NCI-H345 (cell line): ENCODE measurements at places on chromosomes 3 and 15.

DNA sequence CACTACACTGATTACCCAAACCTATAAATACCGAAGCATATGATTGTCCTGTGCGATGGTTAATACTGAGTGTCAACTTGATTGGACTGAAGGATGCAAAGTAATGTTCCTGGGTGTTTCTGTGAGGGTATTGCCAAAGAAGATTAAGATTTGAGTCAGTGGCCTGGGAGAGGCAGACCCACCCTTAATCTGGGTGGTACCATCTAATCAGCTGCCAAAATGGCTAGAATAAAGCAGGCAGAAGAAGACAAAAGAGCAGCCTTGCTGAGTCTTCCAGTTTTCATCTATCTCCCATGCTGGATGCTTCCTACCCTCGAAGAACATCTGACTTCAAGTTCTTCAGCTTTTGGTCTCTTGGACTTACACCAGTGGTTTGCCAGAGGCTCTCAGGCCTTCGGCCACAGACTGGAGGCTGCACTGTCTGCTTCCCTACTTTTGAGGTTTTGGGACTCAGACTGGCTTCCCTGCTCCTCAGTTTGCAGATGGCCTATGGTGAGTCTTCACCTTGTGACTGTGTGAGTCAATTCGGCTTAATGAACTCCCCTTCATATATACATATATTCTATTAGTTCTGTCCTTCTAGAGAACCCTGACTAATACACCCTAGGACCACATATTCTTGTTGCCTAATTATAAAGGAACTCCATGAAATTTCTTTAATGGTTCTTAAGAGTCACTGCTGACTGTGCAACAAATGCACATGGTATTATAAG is 31.7 kb downstream of the CSNK1G1 start:
- DNase-seq = no peak

DNA sequence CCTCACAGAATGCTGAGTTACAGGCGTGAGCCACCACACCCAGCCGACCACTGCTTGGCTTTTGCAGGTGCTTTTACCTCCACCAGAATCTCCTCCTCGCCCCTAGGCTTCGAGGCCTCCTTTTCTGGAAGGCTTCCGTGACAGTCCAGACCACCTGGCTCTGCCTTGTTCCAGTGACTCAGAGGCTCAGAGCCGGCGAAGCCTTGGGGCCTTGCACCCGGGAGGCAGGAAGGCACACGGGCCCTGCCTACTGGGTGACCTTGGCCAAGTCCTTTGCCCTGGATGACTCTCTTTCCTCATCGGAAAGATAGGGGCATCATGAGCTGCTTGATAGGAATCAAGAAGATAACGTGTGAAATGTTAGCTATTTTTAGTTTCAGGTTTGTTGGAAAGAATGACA is 31.3 kb upstream of the FURIN start:
- no peak for DNase-seq

DNA sequence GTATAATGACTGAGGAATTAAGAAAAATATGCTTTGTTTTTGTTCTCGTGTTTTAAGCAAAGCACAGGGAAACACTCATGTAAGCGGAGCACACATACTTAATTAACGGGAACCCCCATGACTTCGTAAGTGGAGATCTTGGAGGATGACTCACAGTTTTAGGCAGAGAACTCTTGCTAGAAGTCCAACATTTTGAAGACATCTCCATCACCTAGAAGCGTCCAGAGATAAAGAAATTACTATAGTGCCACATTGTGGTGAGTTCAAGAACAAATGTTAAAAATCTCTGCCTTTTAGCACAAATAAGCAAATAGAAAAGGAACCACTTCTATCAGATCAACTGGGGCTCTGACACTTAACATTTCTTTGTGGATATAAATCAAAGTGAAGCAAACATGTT is 194.1 kb upstream of the ARHGEF26 start:
- DNase-seq = no peak

DNA sequence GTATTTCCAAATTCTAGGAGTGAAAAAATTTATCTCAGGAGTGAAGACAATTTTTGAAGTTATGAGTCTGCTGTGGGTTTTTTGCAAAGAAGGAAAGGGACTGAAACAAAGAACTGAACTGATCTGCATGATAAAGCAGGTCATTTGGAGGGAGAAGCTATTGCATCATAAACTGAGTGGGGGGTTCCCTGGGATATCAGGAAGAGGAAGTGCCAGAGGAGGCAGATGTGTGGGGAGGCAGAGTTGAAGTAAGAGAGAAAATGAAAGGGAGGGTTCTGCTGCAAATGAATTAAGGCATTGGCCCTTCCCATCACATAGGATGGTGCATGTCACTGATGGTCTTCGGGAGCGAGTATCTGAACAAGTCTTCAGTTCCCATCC is 379.2 kb downstream of the VPS13C start:
- DNase-seq = no peak

- no peak for DNase-seq
Measured at GRCh38 chr3:55792009-55792408, 304.9 kb upstream of the WNT5A start.

GRCh38 chr3:130488288-130488687 is 28.7 kb upstream of the COL6A6 start:
- DNase-seq = no peak

DNA sequence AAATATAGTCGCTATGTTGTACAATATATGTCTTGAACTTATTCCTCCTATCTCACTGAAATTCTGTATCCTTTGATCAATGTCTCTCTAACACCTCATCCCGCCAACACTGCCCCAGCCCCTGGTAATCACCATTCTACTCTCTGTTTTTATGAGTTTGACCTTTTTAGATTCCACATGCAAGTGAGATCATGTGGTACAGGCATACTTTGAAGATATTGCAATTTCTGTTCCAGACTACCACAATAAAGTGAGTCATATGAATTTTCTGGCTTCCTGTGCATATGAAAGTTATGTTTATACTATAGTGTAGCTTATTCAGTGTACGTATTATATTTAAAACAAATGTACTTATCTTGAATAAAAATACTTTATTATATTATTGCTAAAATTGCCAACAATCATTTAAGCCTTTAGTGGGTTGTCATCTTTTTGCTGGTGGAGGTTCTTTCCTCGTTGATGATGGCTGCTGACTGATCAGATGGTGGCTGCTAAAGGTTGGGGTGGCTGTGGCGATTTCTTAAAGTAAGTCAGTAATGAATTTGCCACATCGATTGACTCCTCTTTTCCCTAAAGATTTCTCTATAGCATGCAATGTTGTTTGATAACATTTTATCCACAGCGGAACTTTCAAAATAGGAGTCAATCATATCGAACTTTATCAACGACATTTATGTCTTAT is 257.2 kb downstream of the NFKBIZ start:
- no peak for DNase-seq

DNA sequence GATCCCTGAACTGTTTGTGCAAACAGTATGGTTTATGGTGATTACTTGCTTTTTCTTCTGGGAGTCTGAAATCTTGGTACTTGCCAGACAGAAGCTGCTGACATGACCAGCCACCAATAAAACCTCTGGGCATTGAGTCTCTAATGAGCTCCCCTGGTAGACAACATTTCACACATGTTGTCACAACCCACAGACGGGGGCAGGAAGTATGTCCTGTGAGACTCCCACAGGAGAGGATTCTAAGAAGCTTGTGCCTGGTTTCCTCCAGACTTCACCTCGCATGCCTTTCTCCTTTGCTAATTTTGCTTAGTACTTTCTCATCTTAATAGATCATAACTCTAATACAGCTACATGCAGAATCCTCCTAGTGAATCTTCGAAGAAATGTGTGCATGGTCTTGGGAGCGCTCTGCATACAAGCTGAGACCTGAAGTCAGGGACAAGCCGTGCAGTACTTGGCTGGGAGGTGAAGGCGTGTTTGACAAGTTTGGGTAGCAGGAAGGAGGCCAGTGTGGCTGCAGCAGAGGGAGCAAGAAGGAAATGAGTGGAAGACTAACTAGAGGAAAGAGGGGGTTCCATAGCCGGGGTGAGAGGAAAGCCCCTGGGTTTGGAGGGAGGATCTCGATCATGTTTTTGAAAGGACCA is 49.0 kb downstream of the B3GNT5 start:
- DNase-seq = no peak

- no peak for DNase-seq
Measured at GRCh38 chr3:121913305-121913990, 19.2 kb downstream of the SLC15A2 start.

- DNase-seq = no peak
Measured at GRCh38 chr3:13194285-13195209, 121.3 kb upstream of the IQSEC1 start.

DNA sequence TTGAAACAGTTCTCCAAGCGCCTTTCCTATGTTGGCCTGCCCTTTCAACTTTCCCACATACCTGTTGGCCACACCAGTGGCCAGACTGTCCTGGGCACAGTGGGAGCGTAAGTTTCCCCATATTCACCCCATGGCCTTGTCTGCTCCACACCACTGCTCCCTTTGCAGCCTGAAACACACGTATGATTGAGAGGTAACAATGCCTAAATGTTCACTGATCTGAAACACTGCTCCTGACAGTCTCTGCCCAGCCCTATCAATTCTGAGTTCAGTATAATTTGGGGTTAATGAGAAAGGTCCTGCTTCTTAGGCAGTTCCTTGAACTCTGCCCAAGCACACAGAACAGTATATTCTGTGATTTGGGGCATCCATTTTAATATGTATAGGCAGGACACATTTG is 52.2 kb downstream of the ANXA2 start:
- DNase-seq = no peak

- no peak for DNase-seq
Measured at GRCh38 chr3:151391720-151392119, 7.2 kb upstream of the P2RY12 start.

GRCh38 chr3:190616637-190617036 is 102.8 kb downstream of the IL1RAP start:
- no peak for DNase-seq

DNA sequence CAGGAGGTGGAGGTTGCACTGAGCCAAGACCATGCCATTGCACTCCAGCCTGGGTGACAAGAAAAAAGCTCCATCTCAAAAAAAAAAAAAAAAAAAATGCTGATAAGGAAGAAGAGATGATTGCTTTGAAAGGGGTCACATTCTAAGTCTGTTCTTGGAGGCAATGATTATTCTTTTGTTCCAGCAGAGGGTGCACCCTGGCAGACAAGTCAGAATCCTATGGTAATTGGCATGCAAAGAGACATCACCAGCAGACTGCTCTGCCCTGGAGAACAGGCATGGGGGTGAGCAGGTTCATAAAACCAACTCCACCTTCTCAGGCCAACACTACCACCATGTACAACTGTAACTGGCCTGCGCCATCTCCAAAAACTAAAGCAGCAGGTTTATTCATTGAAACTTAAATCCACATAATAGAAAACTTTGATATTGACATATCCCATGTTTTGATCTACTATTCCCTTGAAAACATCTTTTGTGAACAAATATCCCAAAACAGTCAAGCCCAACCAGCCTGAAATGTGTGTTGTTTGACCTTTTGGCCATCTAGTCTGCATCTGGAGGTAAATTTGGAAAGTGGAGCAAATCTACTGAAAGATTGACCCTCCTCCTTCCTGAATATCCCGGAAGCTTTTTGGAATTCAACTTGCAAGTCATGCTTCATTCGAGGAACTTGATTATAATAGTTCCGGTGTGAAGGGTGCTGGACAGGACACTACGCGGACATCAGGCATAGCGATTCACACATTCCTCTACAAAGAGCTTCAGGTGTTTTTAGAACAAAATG is 100.3 kb downstream of the MECOM start:
- no peak for DNase-seq

GRCh38 chr15:75030424-75030823 is 7.0 kb downstream of the PPCDC start:
- no peak for DNase-seq

GRCh38 chr3:122564155-122564912 is at the start of the genes DTX3L and PARP9:
Gene DTX3L (plus strand): TSS chr3:122564338. CDS start chr3:122564427, 89 bp downstream.
Gene PARP9 (minus strand): TSS chr3:122564300. CDS start chr3:122559620, 4,680 bp downstream.
- peak; percentile 57 for DNase-seq

- peak; percentile 6 for DNase-seq
Measured at GRCh38 chr15:88258093-88258641, 1.6 kb upstream of the NTRK3 start.

DNA sequence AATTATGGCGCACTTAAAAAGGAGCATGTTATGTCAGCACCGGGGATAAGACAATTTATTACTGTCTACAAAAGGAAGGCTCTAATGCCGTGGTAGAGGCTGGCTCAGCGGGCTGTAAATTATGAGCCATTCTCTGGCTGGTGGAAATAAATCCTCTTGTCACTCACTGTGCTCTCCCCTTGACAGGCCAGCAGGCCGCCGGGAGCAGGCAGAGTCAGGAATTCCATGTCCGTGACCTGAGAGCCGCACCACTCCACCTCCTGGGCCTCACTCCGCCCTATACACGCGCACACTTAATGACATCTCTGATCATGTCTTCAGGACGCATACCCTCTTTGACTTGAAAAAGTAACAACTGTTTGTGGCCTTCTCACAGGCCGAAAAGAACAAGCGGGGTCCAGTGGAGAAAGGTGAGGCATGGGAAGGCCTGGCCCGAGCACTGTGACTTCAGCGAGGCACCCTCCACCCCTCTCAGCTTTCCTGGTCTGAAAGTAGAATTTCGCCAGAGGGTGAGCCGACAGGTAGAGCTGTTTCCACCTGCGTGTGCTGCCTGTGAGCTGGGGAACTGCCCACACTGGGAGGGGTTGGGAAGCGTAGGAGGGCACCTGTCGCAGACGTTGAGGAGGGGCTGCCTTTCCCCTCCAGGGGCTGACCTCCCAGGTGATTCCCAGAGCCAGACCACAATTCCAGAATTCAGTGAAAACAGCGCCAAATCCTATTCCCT is 13.2 kb upstream of the PCSK6 start:
- no peak for DNase-seq

- DNase-seq = peak; percentile 43
Measured at GRCh38 chr15:40844696-40845030, 815 bp downstream of the SPINT1 start.

DNA sequence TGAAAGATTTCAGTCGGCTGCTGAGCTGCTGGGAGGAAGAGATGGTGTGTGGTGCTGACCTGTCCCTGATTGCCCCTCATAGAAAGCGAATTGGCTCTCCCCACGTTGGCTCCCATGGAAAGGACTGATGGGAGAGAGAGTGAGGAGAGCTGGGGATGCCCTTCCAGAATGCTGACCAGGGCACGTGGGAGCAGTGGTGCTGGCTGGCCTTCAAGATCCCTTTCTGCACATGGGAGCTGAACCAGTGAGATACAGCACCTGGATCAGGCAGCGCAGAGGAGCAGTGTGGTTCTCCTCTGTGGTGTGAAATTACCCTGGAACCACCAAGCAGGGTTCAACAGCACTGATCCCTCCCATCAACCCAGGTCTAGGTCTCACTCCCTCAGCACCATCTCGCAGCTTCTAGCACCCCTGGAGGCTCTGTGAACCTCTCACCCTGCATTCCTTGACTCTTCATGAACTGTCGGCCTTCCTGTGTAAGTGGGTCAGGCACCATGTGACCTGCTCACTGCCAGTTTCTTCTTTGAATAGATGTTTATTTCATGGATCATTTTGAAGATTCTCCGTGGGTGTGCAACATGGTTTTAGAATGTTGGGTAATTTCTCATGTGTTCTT is 55.7 kb downstream of the CACNA1D start:
- DNase-seq = no peak

- no peak for DNase-seq
Measured at GRCh38 chr15:96123028-96123400, 207.5 kb upstream of the NR2F2 start.

- no peak for DNase-seq
Measured at GRCh38 chr3:16320711-16321110, 55.7 kb downstream of the OXNAD1 start.
